ENCODE measurements at places on chromosomes 16 and 17.

GRCh38 chr16:66968847-66969246, 7.8 kb downstream of the CES3 start:
- no peak for DNase-seq

DNA sequence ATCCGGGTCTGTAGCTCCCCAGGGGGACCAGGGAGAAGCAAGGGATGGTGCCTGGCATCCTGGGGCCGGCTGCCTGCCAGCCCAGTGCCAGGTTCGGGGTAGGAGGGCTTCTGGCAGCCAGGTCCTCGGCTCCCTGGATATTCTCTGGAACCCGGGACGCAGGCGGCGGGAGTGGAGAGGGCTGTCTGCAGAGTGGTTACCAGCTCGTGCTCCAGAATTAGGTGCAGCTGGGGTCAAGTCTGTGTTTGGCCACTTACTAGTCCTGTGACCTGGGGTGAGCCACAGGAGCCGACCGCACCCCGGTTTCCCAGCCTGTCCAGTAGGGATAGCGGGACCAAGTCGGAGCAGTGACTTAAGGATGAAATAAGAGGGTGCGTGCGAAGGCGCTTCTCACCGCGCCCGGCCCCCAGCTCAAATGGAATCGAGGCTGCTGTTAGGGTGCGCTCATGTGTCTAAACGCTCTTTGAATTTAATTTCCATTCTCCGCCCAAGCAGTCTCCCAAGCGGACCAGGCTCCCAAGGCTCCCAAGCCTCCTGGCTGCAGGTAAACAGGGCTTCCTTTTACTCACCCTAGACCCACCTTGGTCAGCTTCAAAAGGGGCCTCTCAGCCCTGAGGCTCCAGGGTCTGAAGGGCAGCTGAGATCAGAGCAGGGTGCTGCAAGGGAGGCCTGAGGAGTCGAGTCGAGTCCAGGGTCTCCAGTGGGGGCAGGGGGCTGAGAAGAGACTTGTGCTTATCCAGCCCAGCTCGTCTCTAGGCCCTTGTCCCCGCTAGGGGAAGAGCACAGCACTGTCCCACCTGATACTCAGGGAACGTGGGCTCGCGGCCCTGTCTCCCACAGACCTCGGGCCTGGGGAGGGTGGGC, 28.3 kb upstream of the ZNF469 start:
- no peak for DNase-seq

GRCh38 chr17:82984751-82985427, 94.5 kb upstream of the METRNL start:
- DNase-seq, result no peak

DNA sequence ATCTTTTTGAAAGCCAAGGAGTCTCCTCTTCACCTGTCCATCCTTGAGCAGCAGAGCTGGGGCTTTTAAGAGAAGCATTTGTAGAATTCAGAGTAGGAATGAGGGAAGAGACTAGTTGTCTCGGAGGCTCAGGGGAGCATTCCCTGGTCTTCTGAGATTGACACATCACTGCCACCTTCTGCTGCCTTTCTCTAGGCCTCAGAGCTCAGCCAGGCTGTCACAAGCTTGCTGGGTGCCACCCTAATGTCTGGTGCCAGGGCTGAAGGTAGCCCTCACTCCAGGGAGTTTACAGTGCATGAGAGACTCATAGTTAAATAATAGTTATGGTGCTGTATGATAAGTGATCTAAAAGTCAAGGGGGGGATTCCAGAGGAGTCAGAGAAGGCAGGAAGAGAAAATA, 39.7 kb downstream of the B9D1 start:
- DNase-seq, result no peak

GRCh38 chr16:66476328-66477027, 49.4 kb downstream of the BEAN1 start:
- no peak for DNase-seq

- DNase-seq, result no peak
Observed at GRCh38 chr16:78504401-78504851, 405.0 kb downstream of the WWOX start.

DNA sequence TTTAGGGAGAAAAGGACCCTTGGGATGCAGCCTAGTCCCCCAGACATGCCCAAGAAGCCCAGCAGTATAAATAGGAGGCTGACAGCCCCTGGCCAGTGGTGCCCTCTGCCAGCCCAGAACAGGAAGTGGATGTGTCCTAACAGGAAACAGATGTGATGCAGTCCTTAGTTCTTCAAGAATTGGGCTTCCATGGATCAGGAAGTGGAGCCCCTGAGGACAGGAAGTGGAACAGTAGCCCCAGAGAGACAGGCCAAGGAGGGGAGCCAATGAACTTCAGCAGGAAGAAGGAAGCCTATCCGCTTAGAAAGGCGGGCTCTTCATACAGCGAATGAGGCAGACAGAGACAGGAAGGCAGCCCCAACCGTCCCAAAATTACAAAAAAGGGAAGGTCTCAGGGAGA, 7.2 kb downstream of the CTF1 start:
- DNase-seq, result no peak

DNA sequence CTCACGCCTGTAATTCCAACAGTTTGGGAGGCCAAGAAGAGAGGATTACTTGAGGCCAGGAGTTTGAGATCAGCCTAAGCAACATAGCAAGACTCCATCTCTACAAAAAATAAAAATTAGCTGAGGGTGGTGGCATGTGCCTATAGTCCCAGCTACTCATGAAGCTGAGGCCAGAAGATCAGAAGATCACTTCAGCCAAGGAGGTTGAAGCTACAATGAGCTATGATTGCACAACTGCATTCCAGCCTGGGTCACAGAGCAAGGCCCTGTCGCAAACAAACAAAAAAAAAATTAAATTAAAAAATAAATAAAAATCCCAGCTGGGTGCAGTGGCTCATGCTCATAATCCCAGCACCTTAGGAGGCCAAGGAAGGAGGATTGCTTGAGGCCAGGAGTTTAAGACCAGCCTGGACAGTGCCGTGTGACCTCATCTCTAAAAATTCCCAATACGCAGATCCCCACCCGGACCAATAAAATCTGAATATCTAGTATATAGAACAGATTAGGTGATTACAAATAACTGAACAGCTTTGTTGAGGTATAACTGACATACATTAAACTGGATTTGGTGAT, 18.2 kb upstream of the ATF7IP2 start:
- no peak for DNase-seq

GRCh38 chr16:1472974-1473373, 1.9 kb downstream of the CLCN7 start:
- no peak for DNase-seq

GRCh38 chr17:63113167-63113566, 147.1 kb downstream of the TANC2 start:
- DNase-seq, result no peak

DNA sequence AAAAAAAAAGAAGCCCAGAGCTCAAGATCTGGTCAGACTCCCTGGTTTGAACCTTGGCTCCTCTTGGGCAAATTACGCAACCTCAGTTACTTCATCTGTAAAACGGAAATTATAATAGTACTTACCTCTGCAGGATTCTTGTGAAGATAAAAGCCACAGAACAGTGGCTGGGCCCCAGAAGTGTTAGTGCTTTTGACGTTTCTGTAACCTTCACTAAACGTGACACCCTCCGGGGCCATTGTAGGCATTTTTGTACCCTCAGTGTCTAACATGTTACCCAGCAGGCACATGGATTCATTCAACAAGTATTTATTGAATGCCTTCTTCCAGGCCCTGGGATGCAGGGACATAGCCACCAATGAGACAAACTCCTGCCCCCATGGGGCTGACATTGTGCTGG, 58.0 kb downstream of the PITPNC1 start:
- no peak for DNase-seq

DNA sequence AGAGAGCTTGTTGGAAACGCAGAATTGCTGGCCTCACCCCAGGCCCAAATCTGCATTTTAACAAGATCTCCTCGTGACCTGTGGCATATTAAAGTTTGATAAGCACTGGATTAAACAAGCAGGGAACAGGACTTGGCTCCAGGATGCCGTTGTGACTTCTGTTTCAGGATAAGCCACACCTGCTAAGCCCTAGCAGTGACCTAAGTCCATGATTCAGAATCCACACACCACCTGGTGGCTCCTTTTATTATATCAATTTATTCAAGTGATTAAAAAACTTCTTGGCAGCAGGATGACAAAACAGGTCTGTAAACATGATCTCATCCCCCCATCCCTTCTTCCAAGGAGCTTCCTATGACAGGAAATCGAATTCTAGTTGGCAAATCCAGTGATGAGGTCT, 9.1 kb downstream of the NAGPA start:
- no peak for DNase-seq

DNA sequence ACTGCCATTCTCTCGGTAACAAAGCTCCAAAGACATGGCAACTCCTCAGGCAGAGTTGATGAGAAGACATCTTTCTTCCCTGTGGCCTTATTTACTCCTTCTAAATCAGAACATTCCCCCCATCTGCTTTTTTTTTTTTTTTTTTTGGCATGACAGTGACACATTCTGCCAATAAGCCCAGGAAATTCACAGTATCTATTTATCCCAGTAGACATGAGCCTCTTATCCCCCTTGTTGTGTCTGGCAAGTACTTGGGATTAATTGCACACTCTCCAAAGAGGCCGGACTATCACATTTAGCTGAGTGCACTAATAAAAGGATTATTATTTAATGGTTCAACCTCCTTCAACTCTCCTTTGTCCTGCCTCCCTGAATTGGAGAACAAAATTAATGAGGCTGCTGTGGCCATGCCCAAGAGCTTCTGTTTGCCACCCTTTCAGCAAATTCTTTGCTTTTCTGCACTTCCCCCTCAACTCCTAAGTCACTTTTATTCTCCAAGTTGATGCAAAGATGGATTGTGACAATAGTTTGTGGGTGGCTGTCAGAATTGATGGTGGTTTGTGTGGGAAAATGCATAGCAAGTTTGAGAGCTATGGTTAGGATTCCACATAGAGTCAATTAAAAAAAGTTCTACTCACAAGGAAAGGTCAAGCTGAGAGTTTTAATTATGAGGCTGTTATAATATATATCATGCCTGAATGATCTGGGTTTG, 47.2 kb downstream of the GPR139 start:
- no peak for DNase-seq

DNA sequence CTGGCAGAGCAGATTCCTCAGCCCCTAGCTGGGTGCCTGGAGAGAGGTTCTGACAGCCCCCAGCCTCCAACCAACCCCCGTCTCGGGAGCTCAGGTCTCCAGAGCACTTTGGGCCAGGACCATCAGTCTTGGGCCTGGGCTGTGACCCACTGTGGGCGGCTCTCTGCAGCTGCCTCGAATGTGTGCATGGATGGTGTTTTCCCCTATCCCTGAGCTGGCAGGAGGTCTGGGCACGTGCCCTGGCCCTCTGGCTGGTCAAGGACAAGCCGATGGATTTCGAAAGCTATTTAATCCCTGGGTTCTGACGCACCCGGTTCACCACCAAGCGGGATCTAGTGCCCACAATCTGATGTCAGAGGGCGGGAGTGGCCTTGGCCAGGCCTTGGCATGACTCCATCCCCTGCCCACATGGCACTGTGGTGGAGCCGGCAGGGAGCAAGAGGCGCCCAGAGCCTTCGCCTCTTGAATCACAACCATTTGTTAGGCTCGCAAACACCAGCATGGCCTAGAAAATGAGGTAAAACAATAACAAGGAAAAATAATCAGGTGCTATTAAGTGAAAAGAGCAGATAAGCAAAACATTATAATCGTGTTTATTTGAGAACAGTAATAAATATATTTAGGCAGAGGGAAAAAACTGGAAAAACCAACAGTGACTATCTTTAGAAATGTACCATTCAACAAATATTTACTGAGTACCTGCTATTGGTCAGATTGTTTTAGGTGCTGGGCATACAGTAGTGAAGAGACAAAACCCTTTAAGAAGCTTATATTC, 69.3 kb upstream of the TOB1 start:
- DNase-seq, result no peak

DNA sequence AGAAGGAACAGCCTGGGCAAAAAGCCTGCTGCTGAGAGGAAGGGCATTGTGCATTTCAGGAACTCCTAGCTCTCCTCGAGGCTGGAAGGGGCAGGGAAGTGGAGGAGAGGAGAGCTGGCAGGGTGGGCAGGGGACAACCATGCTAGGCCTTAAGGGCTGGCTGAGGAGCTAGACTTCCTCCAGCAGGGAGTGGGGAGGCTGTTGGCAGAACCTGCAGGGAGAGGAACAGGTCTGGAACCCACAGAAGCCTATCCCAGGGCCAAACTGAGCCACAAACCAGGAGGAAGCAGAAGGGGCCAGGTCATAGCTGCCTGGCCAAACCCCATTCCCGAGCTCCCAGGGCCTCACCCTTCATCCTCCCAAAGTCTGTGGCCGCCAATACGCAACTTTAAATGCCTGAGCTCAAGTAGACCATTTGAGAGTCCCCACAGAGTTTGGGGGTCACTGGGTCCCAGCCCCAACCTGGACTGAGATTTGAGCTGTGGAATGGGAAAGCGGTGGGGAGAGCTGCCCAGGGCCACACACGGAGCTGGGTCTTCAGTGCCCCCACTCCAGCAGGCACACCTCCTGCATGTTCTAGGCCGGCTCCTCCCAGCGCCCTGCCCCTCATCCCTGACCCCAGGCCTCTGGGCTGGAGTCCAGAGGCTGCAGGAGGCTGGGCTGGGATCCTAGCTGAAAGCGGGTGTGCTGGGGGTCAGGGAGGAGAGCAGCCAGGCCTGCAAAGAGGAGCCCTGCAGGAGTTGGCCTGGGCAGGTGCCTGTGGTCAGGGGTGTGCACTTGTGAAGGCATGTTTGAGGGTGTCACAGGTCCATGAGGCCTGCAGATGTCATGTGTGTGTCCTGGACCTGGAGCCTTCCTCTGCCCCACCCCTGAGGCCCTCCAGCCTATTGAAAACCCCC, 4.5 kb downstream of the CDH5 start:
- DNase-seq, result no peak

DNA sequence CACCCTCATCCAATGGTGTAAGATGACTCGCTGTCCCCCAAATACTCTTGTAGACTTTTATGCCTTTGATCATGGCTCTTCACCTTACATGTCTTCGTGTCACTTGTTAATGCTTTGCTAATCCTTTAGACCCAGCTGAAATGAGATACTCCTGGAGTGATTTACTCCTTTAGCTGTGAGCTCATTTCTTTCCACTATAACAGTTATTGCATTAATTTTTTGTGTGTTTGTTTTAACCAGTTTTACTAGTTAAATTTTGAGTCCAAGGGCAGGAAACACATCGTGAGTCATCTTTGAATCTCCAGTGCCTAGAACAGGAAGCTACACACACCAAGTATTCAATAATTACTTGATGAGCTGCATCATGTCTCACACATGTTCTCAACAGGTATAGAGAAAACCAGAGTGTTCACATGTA, 6.5 kb upstream of the CTCF start:
- DNase-seq, result no peak
